ENCODE measurements at places on chromosomes 2 and 18.

- DNase-seq, result no peak
These were observed 571.5 kb downstream of the IRS1 start for GRCh38 chr2:226228080-226228479.

- DNase-seq, result no peak
These were observed 4.6 kb downstream of the B3GNT7 start for GRCh38 chr2:231399853-231400680.

DNA sequence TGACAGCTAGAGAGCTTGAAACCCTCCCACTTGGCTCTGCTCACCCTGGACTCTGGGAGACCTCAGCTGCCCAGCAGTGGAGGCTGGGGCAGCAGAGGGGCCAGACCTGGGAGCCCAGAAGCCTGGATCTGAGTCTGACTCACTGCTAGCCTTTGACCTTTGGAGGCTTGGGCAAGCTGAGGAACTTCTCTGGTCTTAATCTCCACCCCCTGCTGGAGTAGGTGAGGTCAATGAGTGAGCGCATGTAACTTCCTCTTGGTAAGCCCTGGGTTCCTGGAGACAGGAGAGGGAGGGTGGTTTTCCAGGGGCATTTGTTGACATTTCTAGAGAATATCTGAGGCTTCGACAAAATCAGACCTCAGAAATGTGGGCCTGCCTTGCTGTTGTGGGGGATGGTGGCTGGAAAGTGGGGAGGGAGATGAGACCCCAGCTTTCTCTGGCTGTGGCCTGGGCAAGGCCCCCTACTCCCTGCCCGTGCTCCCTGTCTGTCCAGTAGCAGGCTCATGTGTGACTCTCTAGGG, 73.0 kb upstream of the YWHAQ start:
- peak; percentile 57 for DNase-seq

GRCh38 chr2:82268446-82268845, 1963.9 kb upstream of the LRRTM1 start:
- no peak for DNase-seq

DNA sequence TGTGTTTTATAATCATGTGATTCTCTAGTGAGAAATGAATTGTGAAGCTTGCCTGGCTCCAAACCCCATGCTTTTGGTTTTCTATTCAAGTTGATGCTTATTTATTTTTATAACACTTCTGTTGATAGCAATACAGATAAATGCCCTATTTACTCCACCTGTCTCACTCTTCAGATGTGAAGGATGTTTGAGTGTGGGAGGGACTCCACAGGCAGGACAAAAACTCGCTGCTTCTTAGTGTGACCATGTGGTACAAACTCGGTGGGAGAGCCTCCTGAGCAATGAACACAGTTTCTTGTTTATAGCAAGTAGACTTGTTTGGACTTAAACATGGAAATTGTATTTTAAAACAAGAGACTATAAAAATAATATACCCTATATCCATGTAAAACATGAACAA, 219.7 kb downstream of the GULP1 start:
- DNase-seq, result no peak

DNA sequence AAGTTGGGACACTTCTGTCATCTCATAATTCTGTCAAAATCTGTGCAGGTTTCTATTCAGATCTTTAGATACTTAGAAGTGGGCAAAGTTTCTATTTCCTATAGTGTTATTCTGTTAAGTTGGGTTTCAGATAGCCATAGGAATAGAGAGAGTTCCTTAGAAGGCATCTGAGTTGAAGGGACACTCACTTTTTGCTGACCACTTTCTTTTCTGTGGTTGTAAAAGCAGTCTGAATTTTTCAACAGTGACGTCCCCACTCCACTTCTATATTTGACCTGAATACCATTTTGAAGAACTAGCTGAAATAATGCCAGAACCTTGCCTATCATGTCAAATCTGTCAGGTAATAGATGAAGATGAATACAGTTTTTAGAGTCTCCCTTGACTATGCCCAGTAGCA, 267.3 kb downstream of the SPAG16 start:
- DNase-seq, result no peak

- DNase-seq, result no peak
These were observed 256.0 kb downstream of the C1D start for GRCh38 chr2:67806816-67807215.

GRCh38 chr2:221851531-221852045, 279.5 kb upstream of the EPHA4 start:
- no peak for DNase-seq

- no peak for DNase-seq
These were observed 89.4 kb downstream of the NRP2 start for GRCh38 chr2:205771666-205772065.

DNA sequence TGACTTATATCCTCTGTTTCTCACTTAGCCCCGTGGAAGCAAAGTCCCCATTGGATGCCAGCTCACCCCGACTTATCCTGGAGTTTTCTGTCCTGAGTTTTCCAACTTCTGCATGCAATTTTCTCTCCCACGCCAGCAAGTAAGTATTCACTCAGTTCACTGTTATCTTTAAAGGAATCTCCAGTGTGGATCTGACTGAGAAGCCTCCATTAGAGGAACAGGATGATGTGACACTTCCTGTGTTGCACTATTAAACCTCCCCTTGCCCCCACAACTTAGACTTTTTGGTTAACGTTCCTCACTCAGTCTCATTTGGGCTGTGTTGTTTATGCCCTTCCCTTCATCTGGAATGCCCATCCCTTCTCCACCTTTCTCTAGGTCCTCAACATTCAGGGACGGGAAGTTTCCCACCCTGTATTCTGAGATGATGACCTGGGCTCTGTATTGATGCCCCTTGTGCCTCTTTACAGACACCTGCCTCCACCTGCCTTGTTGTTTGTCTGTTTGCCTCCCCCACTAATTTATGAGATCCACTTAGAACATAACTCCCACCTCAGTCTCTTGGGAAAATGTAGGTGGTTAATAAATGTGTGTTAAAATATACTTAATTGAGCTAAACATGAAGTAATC, 536.1 kb upstream of the RAB6C start:
- DNase-seq, result no peak

Data from CD4-positive, alpha-beta T cell treated with Interleukin-2 at 100 ng/mL for 4 hours (primary cell).